ENCODE measurements at places on chromosomes 6 and 20. TPM values are rescaled to one million over a fixed set of nuclear protein-coding genes. Genes with fewer than 3 reads are reported as not detected.

- no peak for DNase-seq
Measured at GRCh38 chr6:108363889-108364313, 69.0 kb downstream of the AFG1L start.

- DNase-seq = no peak
Measured at GRCh38 chr20:17616480-17617211, 46.8 kb downstream of the DSTN start.

GRCh38 chr6:42220807-42221206, 3.1 kb upstream of the MRPS10 start:
- DNase-seq = no peak

- DNase-seq = no peak
Measured at GRCh38 chr20:53792946-53793536, 199.4 kb upstream of the ZNF217 start.

DNA sequence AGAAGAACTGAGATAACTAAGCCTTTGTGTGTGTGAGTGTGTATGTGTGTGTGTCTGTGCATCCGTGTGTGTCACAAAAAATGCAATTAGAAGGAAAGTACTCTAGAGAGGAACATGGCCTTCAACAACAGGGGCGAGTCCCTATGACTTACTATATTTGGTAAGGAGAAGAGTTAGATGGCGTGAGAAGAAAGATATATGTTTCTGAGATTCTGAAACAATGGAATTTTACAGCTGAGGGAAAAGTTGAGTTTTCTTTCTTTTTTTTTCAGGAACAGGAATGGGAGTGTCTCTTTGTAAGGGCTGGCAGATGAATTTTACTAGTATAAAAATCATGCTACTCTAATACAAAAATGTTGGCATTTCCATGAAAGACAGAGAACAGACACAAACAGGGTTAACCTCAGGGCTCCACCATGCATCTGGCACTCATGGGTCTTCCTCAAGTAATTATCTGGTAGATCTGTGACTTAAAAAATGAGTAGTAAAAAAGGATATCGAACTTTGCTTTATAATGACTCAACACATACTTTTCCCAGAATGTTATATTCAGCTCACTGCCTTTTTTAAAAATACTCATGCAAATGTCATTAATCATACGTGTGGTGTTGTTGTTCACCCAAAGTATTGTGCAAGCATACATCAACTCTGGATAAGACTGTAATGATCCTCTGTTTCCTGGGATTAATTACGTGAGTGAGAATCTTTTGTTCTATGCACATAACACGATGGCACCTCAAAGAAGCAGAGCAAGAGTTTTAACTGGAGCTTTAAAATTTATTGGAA, 12.8 kb upstream of the SASH1 start:
- no peak for DNase-seq

DNA sequence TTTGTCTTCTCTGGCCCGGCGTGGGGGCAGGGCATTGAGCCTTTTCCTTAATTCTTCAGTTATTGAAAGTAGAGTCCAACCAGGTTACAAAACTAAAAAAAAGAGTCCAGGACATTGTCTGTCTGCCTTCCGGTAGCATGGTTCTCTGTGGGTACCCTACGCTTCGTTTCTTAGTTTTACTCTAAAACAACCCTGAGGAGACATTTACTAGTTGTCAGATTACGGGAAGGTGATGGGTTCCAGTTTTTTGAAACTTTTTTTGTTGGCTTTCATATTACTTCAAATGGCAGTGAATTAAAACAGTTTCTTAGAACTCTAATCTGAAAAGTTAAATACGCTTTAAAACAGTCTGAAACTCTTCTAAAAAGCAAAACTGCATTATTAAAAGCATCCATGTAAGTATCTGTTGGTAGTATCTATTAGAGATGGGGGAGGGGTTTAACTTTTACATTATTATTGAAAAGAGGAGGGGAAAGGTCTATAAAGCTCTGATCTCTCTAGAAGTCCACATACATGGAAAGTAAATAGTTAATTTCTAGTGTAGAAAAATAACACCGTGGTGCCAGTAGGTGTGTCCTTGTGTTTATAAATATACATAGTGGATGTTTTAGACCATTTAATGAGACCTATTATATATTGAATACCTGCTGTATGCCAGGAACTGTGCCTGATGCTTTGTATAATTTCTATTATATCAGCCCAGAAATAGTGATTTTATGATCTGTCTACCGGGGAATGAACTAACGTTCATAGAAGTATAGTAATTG, 2.2 kb downstream of the BICRAL start:
- no peak for DNase-seq

GRCh38 chr20:58759947-58760346, 67.3 kb downstream of the NPEPL1 start:
- DNase-seq = no peak

DNA sequence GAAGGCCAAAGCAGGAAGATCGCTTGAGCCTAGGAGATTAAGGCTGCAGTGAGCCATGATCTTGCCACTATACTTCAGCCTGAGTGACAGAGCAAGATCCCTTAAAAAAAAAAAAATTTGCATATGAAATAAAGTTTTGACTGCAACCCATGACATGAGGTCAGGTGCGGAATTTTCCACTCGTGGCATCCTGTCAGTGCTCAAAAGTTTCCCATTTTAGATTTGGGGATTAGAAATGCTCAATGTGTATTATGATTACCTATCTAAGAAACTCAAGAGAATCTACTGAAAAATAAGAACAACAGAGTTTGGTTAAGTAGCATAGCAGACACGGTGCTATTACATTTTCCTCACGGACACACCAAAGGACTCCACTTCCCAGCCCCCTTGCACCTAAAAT, 11.7 kb downstream of the SLC23A2 start:
- DNase-seq = no peak

DNA sequence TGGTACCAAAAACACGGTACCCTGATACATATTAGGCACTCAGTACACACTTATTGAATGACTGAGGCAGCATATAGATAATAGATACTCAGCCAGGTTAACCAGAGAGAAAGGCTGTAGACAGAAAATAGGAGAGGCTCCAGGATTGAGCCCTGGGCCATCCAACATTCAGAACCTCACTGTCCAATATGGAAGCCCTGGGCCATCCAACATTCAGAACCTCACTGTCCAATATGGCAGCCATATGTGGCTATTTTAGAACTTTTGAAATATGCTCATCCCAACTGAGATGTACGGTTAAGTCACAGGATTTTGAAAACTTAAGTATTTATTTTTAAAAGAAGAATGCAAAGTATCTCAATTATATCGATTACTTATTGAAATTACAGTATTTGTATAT, 142.5 kb upstream of the ID4 start:
- DNase-seq = no peak

GRCh38 chr6:80607811-80608391, 501.4 kb downstream of the BCKDHB start:
- peak; percentile 18 for DNase-seq

DNA sequence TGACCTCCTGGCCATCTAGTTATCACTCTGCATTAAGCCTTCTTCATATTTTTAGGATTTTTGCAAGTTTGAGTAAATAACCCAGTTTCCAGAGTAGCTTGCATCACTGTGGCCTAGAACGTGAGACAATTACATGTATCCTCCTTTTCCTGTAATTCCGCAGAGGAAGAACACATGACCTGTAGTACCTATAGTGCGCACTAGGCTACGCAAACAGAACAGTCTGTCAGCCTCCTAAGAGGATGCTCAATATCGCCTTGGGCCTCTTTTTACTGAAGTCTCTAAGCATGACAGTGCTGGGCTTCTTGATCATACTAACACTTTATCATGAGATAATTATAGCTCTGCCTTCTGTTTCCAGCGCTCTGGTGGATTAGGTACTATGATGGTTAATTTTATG, 20.2 kb upstream of the NR2E1 start:
- DNase-seq = no peak

GRCh38 chr6:131255911-131256310, 120.6 kb downstream of the AKAP7 start:
- DNase-seq = no peak

DNA sequence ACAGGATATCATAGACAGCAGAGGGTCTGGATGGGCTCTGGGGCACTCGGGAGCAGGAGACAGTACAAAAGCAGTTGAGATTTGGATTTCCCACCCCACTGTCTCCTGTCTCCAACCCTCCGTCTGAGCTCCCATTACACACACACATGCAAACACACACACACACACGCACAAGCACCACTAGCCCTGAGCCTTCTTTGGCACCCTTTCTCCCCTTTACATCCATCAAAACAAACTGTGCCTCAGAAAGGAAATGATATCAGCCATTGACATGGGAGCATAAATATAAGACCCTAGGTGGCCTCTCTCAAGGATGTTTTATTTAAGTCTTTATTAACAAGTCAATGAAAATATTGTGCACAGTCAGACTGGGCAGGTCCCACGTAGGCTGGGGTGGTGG, 17.5 kb downstream of the TTBK1 start:
- DNase-seq = no peak

DNA sequence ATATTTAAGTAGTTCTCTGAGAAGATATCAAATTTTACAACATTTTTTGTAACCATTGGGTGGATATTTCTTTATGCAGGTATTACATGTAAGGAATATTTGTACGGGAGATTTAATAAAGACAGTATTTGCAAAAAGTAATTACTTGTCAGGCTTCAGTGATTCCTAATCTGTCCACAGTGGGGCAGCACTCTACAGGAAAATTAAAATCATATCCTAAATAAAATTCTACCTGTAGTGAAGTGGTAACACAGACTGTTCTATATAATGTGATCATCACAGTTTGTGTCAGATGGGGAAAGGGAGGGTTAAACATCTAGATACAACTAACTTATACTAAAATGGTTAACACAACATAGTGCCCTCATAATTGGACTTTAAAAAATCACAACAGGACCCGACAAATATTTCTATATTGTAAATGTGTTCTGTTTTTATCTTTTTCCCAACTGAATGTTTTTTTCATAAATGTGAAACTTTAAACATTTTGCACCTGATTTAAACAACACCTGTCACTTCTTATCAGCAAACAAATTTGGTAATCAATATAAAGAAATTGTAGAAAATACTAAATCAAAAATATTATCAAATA, 145.6 kb upstream of the MANEA start:
- DNase-seq = peak; percentile 15

CPNE5 gene
- 1.3 TPM for total RNA-seq

XKR7 gene
- total RNA-seq = not detected

MCM3 gene
- 32.2 TPM for total RNA-seq

NRSN1 gene
- total RNA-seq = 0.12 TPM

PTPN1 gene
- total RNA-seq = 24.0 TPM

RHAG gene
- 0.52 TPM for total RNA-seq

Data from mucosa of gallbladder (tissue), 1 donor.